ENCODE measurements at places on chromosomes 3 and 15.

GRCh38 chr3:8579096-8579495 lies 65.5 kb downstream of the SSUH2 start:
- no peak for DNase-seq

GRCh38 chr15:22827125-22827524 lies 11.3 kb upstream of the NIPA2 start:
- DNase-seq: no peak

DNA sequence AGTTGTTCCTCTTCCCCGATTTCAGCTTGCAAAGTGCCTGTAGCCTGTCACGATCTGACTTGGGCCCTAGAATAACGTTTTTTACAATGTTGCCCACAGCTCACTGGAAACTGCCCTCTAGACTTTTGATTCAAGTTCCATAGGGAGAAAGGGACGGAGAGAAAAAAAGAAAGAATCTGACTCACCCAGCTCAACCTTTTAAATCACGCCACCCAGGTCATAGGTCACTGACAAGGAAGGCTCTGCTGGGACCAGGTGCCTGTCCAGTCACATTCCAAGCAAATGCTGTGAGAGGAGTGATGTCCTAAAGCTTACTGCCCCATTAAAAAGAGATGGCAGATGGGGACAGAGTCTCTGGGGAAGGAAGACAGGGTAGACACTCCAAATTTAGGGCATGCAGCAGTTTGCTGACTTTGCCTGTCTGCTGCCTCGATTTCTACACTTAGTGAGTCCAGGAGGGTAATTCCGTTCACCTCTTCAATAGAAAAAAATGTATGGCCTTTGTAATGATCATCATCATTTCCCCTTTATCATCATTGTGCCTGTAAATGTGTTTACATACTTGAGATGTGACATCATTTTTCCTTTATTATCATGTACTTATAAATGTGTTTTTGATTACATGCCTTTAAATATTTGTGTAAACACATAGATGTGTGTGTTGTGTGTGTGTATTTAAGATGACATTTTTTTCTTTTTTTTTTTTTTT lies 8.4 kb upstream of the MYO1E start:
- DNase-seq: no peak

DNA sequence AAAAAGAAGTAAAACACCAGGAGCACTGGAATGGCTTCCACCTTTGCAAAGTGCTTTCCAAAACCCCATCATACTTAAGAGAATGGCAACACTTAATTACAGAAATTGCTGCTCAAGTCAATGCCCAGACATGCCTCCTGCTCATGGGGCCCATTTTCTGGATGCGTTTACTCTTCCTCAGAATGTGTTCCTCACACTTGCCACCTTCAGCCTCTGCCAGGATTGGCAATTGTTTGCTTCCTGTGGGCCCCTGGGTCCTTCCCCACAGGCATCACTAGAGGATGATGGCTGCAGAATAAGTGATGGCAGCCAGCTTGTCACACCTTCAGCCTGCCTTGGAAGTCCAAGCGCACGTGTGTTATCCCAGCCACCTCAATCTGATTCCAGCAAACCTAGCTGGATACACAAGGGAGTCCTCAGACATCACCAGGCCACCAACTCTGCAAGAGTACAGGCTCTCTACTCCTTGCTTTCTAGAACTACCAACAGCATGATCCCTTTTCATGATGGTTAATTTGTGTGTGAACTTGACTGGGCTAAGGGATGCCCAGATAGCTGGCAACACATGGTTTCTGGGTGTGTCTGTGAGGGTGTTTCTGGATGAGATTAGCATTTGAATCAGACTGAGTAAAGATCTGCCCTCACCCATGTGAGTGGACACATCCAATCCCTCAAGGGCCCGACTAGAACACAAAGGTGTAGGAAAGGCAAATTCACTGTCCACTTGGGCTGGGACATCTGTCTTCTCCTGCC lies 4.9 kb upstream of the NUP210 start:
- DNase-seq: no peak

GRCh38 chr15:37788330-37788729 lies 146.1 kb upstream of the TMCO5A start:
- no peak for DNase-seq

DNA sequence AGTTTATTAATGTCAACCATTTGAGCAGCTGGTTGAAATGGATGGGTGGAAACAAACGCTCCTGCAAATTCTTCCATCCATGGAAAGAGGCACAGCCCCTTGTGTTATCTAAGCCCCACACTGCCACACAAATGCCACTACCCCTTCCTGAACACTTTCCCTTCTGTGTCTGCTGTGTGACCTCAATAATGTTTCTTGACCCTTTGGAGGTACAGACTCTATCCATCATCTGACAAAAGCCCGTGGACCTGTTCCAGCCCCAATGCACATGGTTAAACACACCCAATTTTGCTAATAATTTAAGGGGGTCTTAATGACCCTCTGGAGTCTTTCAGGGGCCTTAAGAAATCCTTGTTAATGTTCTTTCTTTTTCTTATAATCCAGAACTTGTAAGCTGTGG lies 482.2 kb upstream of the CFAP20DC start:
- peak; percentile 5 for DNase-seq

GRCh38 chr3:121722411-121722810 lies 27.1 kb downstream of the GOLGB1 start:
- no peak for DNase-seq

- no peak for DNase-seq
Measured at GRCh38 chr3:73813291-73813690, 188.6 kb upstream of the PDZRN3 start.

- no peak for DNase-seq
Measured at GRCh38 chr3:111548092-111548491, 6.1 kb downstream of the CD96 start.

DNA sequence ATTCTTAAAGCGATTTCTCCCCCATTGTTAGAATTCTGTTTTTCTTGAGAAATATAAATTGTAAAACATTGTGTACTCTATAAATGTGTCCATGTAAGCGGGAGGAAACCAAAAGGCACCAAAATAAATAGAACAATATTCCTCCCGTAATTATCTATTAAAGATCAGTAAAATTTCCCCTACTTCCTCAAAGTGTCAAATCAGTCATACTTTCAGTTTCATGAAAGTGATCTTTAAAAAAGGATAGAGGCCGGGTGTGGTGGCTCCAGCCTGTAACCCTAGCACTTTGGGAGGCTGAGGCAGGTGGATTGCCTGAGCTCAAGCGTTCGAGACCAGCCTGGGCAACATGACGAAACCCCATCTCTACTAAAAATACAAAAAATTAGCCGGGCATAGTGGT lies 278.9 kb downstream of the MECOM start:
- DNase-seq: no peak
